ENCODE measurements at places on chromosomes 1 and 21.

GRCh38 chr1:67571901-67572593 is 113.0 kb upstream of the GADD45A start:
- no peak for DNase-seq

DNA sequence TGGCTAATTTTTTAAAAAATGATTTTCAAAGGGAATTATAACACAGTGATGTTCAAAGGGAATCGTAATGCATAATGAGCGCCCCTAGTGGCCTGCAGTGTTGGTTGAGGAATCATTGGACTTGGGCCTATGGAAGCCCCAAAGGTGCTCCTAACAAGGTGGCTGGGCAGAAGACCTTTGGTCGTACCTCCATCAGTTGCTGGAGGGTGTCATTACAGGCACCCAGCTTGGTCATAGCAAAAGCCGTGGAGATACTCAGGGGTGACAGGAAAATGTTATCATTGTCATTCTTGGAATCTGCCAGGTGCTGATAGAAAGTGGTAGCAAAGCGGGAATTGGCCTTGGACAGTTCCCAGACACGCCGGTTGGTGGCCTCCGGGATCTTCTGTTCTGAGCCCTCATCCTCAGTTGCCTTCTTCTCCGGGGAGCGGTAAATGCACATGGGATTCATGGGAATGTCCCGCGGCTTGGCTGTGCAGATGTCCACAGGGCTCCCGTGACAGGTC is 2.7 kb downstream of the SERPINC1 start:
- no peak for DNase-seq

- no peak for DNase-seq
Observed at GRCh38 chr21:45054227-45054926, 20.0 kb upstream of the ADARB1 start.

GRCh38 chr1:185517808-185518419 is 200.9 kb upstream of the IVNS1ABP start:
- no peak for DNase-seq

- DNase-seq, result no peak
Observed at GRCh38 chr1:186904361-186904760, 75.6 kb downstream of the PLA2G4A start.

DNA sequence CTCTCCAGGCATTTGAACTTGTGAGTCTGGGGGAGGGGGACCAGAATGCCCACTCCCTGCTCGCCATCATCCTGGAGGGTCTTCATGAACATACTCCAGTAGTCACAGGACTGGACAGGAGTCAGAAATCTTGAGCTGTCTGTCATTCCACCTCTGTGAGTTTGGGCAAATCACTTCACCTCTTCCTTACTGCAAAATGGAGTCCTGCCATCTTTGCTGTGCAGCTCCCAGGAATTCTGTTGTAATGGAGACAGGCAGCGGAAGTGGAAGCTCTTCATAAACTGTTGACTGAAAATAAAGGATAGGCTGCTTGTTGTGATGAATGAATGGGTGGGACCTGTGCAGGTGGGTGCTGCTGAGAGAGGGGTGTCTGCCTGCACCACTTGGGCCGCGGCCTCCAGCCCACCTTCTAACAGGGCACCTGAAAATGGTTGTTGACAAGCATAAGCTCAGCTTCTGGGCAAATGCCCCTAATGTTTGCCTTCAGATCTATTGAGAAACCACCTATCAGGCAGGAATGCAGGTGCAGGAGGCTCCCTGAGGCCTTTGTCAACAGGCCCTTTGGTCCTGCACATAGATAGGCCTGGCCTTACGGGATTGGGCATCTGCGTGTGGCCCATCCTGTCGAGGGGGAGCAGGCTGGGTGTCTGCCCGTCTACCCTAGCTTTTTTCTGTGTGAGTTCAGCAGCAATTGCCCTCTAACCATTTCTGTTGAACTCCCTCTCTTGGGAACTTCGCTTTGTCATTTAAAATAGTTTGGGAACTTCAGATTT is 321.0 kb downstream of the RPS6KC1 start:
- no peak for DNase-seq

GRCh38 chr1:67711855-67712212 is 26.8 kb downstream of the GADD45A start:
- no peak for DNase-seq

DNA sequence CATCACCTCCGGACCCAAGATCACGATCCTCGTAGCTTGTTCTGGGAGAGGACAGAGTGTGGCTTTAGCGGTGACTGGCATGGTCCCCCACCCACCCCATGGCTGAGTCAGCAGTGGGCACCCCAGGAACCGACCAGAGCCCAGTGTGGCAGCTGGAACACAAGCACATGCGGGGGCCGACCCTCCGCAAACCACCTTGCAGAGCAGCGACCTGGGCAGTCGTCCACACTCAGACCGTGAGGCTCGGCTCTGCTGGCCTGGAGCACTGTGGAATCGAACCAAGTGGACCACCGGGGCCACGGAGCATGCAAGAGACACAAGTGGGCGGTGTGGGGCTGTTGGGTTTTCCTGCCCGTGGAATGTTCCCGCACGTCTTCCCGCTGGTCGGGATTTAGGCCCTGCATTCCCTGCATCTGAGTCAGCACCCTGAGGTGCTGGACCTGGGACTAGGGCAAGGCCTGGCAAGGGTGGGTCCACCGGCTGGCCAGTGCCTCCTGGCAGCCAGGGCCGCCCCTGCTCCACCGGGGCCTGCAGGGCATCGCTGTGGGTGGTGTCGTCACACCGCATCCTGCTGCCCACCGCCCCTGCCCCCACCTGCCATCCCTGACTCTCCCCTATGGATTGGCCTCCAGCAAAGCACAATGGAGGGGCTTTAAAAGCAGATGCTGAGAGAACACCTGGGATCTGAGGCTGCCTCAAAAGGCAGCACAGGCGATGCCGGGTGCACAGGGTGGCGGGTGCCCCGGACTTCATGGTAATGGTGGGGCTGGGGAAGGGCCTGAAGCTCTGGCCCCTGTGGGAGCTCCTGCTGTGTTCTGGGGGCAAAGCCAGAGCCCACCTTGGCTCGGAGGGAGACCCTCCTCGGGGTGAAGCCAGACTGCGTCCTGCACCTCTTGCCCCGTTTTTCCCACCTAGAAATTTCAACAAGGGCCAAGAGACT is 18.5 kb downstream of the MORN1 start:
- no peak for DNase-seq

- DNase-seq, result no peak
Observed at GRCh38 chr1:227428803-227429202, 110.5 kb upstream of the CDC42BPA start.

DNA sequence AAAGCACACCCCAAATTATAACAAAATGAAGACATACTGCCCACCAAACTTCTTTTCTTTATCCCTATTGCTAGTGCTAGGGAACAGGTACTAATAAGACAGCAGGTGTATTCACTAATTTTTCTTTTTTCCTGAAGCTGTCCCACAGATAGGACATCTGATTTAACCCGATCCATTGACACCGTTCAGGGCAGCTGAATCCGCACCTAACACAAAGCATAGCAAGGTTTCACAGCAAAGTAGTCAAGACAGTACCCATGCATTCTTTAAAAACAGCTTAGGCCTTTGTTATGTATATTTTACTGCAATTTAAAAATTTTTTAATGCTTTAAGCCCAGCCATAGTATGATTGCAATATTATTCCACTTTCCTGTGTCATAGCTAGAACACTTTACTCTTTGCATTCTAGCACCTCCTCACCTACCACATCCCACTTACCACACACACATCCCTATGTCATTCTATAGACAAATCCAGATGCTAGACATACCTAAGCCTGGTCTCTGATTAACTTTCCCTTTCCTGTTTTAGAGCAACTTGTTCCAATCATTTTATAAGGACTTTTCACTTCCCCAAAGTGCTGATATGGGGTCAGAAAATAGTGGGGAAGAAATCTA is 40.4 kb downstream of the GATAD2B start:
- DNase-seq, result no peak

DNA sequence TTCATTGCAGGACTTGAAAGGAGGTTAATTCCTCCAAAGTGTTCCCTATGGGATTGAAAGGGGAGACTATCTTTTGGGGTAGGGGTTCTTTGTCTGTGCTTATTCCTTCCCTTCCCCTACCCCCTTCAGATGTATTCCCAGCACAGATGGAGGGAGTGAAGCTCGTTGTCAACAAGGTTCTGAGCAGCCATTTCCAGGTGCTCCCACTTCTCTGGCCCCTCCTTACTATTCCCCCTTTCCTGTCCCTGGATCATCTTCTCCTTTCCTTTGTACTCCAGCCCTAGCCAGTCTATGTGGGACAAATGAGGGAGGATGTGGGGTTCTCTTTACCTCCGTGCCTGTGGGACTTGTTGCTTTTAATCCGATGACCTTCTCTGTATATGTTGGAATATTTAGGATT is 899 bp downstream of the TOMM40L start:
- DNase-seq, result no peak

DNA sequence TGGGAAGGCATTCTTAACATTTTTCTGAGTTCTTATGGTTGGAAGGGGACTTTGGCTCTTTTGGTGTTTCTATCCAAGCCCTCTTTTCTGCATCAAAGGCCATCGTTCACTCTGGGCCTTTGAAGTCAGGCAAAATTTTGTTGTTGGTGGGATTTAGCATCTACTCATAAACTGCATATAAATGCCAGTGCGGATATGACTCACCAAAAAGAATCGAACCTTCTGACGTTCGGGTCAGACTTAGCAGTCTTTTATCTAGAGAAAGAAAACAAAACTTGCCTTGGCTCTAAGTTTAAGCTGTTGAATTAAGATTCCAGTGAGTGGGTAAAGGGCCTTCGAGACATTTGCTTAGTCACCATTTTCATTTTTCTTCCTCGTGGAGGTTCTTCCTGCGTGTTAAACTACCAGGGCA is 51.4 kb downstream of the EVA1C start:
- no peak for DNase-seq

DNA sequence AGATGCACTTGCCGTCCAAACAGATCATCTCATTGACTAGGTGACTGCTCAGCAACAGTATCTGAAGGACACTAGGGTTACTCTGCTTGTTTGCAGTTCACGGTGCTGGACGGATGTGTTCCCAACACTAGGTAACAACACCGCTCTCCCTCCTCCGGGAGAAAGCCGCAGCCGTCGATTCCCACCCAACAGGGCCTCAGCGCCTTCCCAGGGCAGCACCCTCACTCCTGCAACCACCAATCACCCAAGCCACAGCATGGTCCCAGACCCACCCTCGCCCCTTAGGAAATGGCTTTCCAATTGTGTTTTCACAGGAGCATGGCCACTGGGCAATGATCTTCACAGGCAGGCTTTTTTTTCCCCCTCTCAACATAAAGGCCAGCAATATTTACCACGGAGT is 779 bp downstream of the TLR5 start:
- no peak for DNase-seq

- DNase-seq, result no peak
Observed at GRCh38 chr21:19322360-19322759, 918.8 kb upstream of the TMPRSS15 start.

- no peak for DNase-seq
Observed at GRCh38 chr1:167130829-167131510, 37.1 kb downstream of the STYXL2 start.

- peak; percentile 62 for DNase-seq
Observed at GRCh38 chr1:205658943-205659581, 21.2 kb downstream of the SLC45A3 start.

- DNase-seq, result no peak
Observed at GRCh38 chr1:30762152-30762929, 4.8 kb upstream of the LAPTM5 start.

DNA sequence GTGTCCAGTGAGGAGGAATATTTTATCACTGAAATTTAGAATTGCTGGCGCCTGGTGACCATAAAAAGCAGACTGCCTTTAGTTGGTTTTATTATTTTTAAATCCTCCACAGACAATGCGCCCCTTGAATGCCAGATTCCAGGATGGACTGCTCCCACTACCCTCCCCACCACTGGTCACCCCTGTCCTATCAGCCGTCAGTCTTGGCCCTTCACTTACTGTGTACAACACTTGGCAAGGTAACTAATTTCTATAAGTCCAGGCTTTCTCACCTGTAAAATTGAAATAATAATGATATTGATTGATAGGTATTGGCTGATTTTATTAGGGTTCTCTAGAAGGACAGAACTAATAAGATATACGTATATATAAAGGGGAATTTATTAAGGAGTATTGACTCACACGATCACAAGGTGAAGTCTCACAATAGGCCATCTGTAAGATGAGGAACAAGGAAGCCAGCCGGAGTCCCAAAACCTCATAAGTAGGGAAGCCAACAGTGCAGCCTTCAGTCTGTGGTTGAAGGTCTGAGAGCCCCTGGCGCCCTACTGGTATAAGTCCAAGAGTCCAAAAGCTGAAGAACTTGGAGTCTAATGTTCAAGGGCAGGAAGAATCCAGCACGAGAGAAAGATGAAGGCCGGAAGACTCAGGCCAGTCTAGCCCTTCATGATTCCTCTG is 17.8 kb downstream of the RHEX start:
- DNase-seq, result no peak

GRCh38 chr1:37298769-37299168 is 175.6 kb upstream of the ZC3H12A start:
- no peak for DNase-seq

DNA sequence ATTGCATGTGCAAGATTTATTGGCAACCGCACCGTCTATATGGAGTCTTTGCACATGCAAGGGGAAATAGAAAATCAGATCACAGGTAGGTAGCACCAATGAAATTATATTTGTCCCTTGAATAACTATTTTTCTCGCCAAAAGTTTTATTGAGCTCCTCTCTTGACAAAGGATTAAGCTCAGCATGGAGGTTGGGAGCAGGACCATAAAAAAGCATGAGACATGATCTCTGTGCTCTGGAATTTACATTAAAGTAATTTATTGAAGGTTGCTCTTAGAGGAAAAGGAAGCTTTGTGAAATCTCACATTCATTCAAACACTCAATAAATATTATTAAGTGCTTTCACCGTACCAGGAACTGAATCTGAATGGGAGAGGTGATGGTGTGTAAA is 66.0 kb upstream of the UBE2U start:
- no peak for DNase-seq

DNA sequence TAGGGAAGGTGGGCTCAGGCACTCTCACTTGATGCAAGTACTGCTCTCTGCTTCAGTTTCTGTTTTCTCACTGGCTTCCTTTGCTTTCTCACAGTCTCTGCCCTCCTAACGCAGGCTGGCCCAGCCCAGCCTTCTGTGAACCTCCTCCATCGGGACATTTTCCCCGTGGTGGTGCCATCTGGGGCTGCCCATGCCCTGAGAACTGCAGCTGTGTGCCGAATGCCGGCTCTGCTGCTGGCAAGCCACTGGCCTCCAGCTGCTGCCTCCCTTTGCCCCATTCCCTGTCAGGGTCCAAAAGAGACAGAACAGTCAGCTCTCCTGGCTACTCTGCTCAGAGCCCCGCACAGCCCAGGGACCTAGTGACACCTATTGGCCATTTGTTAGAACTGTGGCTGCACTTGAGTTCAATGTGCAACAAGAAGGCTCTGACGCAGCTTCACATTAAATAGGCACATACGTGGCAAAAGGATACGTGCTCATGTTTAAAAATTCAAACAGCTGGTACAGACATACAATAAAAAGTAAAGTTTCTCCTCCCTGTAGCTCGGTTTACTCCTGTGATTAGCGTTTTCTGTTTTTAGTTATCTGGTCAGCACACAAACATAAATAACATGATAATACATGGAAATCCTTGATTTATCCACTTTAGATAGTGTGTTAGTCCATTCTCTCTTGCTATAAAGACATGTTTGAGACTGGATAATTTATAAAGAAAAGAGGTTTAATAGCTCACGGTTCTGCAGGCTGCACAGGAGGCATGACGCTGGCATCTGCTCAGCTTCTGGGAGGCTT is 46.6 kb downstream of the FCRL5 start:
- peak; percentile 69 for DNase-seq

GRCh38 chr1:198072177-198072576 is 84.6 kb upstream of the NEK7 start:
- no peak for DNase-seq

GRCh38 chr1:214727274-214727673 is 124.3 kb downstream of the CENPF start:
- DNase-seq, result no peak
